ENCODE measurements at places on chromosomes 12 and 14. TPM values are rescaled to one million over a fixed set of nuclear protein-coding genes. Genes with fewer than 3 reads are reported as not detected.

GRCh38 chr12:124548854-124549378, 18.5 kb downstream of the NCOR2 start:
- H3K36me3 ChIP-seq = no peaks in the 10 kb centered on the region
- H3K4me3 ChIP-seq = no peak overlapping the region

DNA sequence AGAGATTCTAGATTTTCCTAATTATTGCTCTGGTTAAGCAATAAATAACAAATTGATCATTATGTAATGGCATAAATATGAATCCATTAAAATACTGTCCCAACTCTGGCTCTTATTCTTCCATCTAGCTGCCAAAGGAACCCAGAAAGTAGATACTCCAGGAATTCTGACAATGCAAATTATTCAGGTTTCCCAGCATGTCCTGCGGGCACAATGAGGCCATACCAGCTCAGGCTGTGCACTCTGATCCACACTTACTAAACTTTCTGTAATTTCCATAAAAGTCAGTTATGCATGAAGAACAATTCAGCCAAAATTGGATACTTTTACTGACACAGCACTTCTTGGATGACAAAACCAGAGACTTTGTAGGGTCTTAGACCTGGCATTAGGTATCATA, 576.3 kb downstream of the KCNH5 start:
- no peak overlapping the region for H3K4me3 ChIP-seq
- no peaks in the 10 kb centered on the region for H3K4me1 ChIP-seq
- no peaks in the 10 kb centered on the region for H3K36me3 ChIP-seq
- no peak overlapping the region for H3K27ac ChIP-seq
- no peaks in the 10 kb centered on the region for H3K27me3 ChIP-seq

DNA sequence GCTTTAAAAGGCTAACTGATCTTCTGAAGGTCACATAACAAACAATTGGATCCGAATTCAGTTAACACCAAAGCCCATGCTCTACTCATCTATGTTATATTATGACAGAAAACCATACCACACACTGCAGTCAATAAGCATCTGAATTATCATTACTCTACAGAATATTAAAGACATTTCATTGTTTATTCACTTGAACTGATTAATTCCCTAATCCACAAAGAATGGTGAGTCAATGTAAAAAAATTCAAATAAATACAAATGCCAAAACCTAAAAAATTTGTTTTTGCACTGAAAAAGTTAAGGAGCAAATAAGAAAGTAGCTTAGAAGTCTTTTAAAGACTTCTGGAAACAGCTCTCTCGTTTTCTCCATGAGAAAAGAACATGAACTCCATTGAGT, 13.7 kb downstream of the NID2 start:
- H3K4me3 ChIP-seq = no peak overlapping the region
- no peaks in the 10 kb centered on the region for H3K36me3 ChIP-seq
- DNase-seq = no peak
- H3K27me3 ChIP-seq = no peaks in the 10 kb centered on the region

DNA sequence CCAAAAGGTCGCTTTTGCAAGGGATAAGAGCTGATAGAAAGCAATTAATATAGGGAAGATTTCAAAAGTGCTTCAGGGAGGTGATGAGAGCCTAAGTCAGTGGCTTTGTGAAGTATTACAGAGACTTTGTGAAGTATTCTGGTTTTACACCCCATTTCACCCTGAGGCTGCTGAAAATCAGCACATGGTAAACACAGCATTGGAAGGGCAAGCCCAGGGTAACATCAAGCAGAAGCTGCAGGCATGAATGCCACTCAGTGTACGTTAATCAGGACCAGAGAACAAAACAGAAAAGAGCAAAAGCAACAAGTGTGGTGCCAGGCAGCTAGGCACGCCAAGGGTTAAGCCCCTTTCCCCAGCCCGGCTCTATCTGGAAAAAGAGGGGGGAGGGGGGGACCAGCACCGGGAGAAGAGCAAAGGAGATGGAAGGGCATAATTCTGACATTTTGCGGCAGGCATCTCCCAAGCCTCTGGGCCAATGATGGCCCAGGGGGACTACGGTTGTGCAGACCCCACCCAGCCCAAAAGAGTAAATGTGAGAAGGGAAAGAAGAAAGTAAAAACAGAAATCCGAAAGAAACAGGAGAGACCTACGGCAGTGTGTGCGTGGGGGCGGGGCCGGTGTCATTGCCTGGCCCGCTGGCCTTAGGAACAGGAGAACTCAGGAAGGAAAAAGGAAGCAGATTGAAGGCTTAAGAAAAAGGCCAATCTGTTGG, 58.9 kb downstream of the DHRS2 start:
- no peaks in the 10 kb centered on the region for H3K27me3 ChIP-seq
- H3K4me3 ChIP-seq = no peak overlapping the region
- DNase-seq = no peak
- H3K36me3 ChIP-seq = no peaks in the 10 kb centered on the region

DNA sequence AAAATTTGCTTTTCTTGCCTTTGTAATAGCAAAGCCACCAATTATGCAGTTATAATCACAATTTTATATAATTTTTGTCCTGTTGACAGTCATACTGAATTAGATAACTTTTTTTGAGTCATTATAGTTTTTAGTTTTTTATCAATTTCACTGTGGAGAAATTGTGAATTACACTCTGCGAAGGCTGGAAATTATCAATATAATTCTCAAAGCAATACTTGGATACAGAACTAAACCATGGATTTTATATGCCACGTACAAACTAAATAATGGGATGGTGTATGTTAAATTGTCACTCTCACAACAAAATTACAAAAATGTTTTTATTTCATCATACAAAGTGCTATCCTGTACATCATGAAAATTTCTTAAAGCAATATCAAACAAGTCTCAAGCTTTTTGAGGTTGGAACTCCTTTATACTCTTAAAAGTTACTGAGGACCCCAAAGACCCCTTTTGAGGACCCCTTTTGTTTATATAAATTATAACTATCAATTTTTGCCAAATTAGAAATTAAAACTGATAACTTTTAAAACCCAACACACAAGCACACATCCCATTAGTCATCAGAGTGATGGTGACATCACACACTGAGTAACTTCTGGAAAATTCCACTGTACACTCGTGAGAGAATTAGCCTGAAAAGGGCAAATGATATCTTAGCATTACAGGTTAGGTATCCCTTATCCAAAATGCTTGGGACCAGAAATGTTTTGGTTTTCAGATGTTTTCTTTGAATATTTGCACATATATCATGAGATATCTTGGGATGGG, 19.8 kb upstream of the AQP2 start:
- DNase-seq = peak; percentile 35
- H3K27me3 ChIP-seq = no peaks in the 10 kb centered on the region
- no peak overlapping the region for H3K4me3 ChIP-seq
- no peaks in the 10 kb centered on the region for H3K36me3 ChIP-seq

GRCh38 chr12:49026678-49027480, 8.3 kb upstream of the PRKAG1 start:
- no peak for DNase-seq
- H3K27ac ChIP-seq = no peak overlapping the region

The KRT77 gene
- not detected for total RNA-seq

GRCh38 chr12:95528431-95528830, 22.8 kb downstream of the USP44 start:
- peaks cover 3% of the 10 kb centered on the region for H3K27me3 ChIP-seq
- no peaks in the 10 kb centered on the region for H3K36me3 ChIP-seq
- H3K27ac ChIP-seq = no peak overlapping the region
- H3K4me3 ChIP-seq = no peak overlapping the region
- DNase-seq = no peak
- H3K4me1 ChIP-seq = peaks cover 3% of the 10 kb centered on the region

DNA sequence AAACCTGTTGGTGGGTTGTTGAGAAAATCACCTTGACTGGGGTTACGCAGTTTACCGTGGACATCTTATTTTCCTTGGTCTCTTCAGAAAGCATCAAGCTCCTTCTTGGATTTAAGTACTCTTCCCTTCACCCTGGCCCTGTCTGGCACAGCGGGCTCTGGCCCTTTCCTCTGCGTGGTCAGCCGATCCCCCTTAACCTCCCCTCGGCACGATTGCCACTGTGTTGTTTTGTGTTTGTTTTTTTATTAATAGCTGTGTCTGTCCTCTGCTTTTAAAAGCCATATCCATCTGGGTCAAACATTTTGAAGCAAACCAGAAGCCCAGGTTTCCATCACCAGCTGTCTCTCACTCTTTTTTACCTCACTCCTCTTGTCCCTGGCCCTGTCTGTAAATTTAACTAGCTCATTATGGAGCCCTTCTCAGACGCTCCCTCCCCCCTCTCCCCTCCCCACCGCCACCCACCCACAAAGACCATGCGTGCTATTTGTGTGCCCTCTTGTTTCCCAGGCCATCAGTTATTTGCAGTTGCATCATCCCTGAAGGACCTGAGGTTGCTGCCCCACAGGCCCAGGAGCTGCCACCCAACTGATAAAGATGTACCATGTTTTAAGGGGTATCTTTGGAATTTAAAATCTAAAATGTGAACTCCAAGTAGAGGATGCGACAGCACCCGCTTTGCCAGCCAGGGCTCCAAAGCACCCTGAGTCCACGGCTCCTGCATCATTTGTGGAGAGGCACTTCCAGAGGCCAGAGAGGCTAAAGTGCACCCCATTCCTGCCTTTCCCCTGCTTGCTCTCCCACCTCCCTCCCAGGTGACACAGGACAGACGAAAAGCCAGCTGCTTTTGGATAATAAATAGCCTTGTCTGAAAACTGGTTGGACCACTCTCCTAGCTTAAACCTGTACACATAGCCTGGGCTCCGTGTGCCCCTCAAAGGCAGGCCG, 3.9 kb downstream of the BCL11B start:
- no peak for DNase-seq
- H3K27me3 ChIP-seq = peaks cover 13% of the 10 kb centered on the region
- no peak overlapping the region for H3K27ac ChIP-seq

DNA sequence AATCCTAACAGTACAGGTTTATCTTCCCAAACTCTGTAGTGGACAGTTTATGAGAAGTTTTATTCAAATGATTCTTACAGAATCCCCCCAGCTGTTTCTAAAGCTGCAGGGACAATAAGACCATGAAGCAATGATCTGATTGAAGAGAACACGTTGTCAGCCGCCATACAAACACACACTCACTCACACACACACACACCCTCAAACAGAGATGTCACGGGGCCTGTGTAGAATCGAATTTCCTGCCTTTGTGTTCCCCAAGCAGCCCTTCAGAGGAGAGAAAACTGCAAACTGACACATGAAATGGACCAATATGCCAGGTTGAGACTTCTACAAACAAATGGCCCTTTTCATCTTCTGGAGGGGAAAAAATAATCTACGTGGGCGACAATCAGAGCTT, 80.5 kb upstream of the TBX3 start:
- H3K4me3 ChIP-seq = no peak overlapping the region
- H3K36me3 ChIP-seq = no peaks in the 10 kb centered on the region
- no peak overlapping the region for H3K27ac ChIP-seq
- no peaks in the 10 kb centered on the region for H3K27me3 ChIP-seq
- DNase-seq = no peak
